Occipital lobe (tissue), 3 donors: ENCODE measurements at places on chromosomes 16 and 17. TPM values are rescaled to one million over a fixed set of nuclear protein-coding genes. Genes with fewer than 3 reads are reported as not detected.

Gene AIPL1
- not detected for total RNA-seq

Gene TMEM220
- 2.3 TPM for total RNA-seq

Gene CD79B
- total RNA-seq = not detected

Gene DNAI2
- not detected for total RNA-seq

Gene PDILT
- not detected for total RNA-seq

Gene DCTN5
- total RNA-seq = 73.6 TPM

GRCh38 chr16:75197522-75198134 lies 9.3 kb downstream of the CTRB2 start:
- DNase-seq = no peak

DNA sequence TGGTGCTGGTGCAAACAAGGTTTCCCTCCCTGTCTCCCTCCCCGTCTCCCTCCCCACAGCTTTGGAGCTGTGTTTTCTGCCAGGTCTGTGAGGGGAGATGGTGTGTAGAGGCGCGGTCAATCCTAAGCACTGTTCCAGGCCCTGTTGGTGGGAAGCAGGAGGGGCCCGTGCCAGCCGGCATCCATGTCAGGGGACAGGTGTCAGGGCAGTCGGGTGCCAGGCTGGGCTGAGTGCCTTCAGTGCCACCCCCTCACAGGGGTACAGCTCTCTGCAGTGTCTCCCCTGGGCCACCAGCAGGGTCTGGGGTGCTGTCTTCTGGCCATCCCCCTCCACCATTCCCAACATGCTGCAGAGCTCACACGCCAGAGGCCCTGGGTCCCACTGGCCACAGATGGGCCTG lies 73.6 kb downstream of the KLHDC4 start:
- no peak for DNase-seq

GRCh38 chr16:83706394-83706793 lies 101.4 kb upstream of the HSBP1 start:
- DNase-seq = no peak

DNA sequence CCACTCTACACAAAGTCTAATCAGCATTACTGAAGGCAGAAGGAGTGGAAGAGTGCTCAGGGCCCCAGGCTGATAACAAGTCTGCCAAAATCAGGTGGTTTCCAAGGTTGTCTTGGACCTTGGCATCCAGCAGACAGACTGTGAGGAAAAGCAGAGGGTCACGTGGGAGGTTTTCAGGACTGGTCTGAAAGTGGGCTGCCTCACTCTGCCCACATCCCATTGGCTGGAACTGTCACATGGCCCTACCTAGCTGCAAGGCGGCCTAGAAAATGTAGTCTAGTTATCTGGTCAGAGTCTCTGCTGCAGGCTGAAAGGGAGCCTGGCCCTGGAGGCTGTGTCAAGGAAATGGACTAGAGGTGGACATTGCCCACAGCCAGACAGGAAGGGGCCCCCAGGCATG lies 310.7 kb upstream of the ASIC2 start:
- DNase-seq = no peak

- no peak for DNase-seq
Observed at GRCh38 chr17:49633762-49634484, 44.0 kb downstream of the SPOP start.

DNA sequence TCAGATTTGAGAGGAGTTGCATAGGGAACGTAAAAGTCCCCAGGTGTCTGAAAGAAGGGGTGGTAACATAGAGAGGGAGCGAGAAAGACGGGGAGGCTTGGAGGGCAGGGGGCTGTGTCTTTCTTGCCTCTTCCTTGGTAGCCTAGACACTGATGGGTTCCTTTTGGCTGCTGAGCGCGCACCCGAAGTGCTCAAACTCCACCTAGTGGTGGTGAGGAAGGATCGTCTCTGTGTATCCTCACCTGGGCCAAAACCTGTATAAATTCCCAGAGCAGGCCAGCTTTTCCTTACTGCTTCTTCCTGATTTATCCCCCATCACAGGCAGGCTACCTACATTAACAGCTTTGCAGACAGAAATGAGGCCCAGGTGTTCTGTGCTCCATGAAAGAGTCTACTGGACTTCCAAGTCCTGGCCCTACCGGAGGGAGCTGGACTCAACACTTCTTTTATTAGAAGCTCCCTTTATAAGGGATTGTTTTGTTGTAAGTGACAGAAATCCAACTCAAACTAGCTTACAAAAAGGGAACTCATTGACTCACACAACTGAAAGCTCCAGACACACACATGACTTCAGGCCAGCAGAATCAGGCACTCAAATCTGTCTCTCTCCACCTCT lies 5.5 kb upstream of the SLC25A35 start:
- DNase-seq = peak; percentile 32

DNA sequence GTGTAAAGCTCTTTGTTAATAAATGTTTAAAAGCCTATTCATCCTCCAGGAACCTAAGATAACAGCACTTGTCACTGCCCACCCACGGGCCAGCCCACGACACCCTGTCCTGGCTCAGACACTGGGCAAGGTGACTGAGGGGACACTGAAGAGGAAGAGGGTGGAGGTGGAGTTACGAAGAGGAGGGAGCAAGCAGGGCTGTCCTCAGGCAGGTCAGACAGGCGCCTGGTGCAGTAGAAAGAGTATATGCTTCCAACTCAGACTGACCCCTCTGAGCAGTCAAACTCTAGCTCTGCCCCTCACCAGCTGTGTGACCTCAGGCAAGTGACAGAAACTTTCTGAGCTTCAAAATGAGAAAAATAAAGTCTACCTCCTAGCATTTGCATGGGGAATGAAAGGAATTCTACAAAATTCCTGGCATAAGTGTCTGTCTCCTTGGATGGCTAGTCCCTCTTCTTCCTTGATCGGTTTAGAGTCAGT lies 22.8 kb downstream of the TEX2 start:
- DNase-seq = no peak
